ENCODE measurements at places on chromosomes 7 and 10. TPM values are rescaled to one million over a fixed set of nuclear protein-coding genes. Genes with fewer than 3 reads are reported as not detected.

Gene CYP2W1
- total RNA-seq = not detected

Gene BAMBI
- 39.1 TPM for total RNA-seq

Gene WDFY4
- total RNA-seq = 4.4 TPM

Gene TUBB8
- not detected for total RNA-seq

Gene CACNA2D1
- 42.4 TPM for total RNA-seq

Gene LBX1
- not detected for total RNA-seq

Gene OPN4
- 0.32 TPM for total RNA-seq

Gene CHAT
- not detected for total RNA-seq

Gene GDF2
- 0.20 TPM for total RNA-seq

Gene FAM25C
- total RNA-seq = not detected

Gene SEMA4G
- 3.4 TPM for total RNA-seq

Gene CHN2
- total RNA-seq = 4.7 TPM

Gene SORCS1
- total RNA-seq = 3.0 TPM

Gene FIS1
- 273 TPM for total RNA-seq

Gene HOXA5
- 0.17 TPM for total RNA-seq

Gene NUDT13
- total RNA-seq = 3.0 TPM

Gene DCLRE1A
- 6.7 TPM for total RNA-seq

Gene ZNF92
- total RNA-seq = 4.1 TPM

Gene ASB15
- 25.2 TPM for total RNA-seq

Gene EGR2
- 1.8 TPM for total RNA-seq

Gene GPRIN2
- not detected for total RNA-seq

Gene AGBL3
- 1.2 TPM for total RNA-seq

Gene CYP3A7
- not detected for total RNA-seq

Gene NRP1
- total RNA-seq = 92.2 TPM

All from right cardiac atrium (tissue), 5 donors.